CD4-positive, alpha-beta T cell treated with Interleukin-12 subunit alpha and Interleukin-12 subunit beta, for 1 hour (primary cell): ENCODE measurements at places on chromosomes 5 and 9.

GRCh38 chr5:171570244-171570825 is 150.9 kb downstream of the FGF18 start:
- DNase-seq = no peak

DNA sequence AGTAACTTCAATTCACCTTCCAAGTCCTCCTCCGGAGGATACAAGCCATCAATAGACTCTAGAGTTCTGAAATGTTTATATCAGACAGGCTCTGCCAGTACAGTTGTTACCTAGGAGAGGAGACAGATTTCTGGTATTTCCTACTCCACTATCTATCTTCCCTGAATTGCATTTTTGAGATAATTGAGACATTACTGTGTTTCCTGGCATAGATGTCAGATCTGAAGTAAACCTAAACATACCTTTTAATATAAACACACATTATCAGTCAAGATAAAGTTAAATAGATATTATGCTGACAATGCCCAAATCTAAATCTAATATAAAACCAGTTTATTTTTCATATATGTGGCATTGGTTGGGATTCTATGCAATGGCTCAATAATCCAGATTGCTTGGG is 8.2 kb upstream of the TYRP1 start:
- no peak for DNase-seq

DNA sequence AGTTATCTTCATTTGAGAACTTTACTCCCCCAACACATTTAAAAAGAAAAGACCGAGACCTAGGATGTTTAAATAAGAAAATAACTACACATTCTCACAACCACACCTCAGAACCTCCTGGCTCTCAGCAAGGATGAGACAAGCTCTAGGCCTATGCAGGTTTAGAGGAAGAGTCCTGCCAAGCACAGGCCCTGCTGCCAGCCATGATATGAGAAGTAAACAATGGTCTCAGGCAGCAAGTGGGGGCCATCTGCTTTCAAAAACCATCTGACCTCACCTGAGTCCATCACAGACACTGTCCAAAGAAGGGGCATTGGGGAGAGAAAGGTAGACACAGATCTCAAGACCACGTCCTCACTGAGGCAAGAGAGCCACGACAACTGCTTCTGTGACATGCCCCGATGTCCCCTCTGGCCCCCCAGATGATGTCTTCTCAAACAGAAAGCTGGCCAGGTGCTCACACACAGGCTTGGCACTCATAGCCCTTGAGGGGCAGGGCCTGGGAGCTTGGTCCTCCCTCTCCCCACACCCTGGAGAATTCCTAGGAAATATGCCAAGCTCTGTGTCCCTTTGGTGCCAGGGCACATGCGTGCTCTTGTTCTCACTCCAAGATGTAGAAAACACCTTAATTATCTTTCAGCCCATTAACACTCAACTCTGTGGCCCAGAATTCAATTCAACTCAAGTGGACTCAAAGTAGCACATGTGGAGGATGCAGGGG is 150.4 kb downstream of the FSTL4 start:
- no peak for DNase-seq

- no peak for DNase-seq
Observed at GRCh38 chr5:135759149-135759784, 75.2 kb upstream of the SLC25A48 start.

DNA sequence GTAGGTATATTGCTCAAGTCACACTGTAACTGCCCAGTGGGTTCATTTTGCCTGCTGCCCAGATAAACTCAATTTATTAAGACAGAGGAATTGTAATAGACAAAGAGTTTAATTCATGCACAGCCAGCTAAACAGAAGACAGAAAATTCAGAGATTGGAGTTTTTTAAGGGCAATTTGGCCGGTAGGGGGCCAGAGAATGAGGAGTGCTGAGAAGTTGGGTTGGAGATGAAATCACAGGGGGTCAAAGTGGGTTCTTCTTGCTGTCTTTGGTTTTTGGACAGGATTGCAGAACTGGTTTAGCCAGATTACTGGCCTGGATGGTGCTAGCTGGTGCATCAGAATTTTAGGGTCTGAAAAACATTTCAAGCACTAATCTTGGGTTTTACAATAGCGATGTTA is 20.7 kb upstream of the IL33 start:
- DNase-seq = no peak

- no peak for DNase-seq
Observed at GRCh38 chr9:25505644-25506043, 172.6 kb downstream of the TUSC1 start.

DNA sequence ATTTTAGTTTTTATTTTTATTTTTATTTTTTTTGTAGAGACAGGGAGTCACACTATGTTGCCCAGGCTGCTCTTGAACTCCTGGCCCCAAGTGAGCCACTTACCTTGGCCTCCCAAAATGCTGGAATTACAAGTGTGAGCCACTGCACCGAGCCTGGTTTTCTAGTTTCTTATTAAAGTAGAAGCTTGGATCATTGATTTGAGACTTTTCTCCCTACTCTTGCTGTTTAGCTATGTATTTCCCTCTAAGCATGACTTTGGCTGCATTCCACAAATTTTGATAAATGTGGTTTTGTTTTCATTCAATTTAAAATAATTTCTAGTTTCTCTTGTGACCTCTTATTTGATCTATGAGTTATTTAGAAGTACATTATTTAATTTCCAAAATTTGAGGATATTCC is 10.4 kb downstream of the SNX2 start:
- no peak for DNase-seq

- peak; percentile 19 for DNase-seq
Observed at GRCh38 chr5:65779643-65780042, 57.6 kb downstream of the NLN start.

GRCh38 chr5:130231786-130232185 is 327.5 kb downstream of the CHSY3 start:
- no peak for DNase-seq

- DNase-seq = no peak
Observed at GRCh38 chr5:125394661-125395280, 648.3 kb upstream of the ZNF608 start.

- no peak for DNase-seq
Observed at GRCh38 chr5:173659423-173659822, 43.0 kb upstream of the BOD1 start.

GRCh38 chr5:21143686-21144085 is 1155.7 kb upstream of the CDH18 start:
- no peak for DNase-seq

DNA sequence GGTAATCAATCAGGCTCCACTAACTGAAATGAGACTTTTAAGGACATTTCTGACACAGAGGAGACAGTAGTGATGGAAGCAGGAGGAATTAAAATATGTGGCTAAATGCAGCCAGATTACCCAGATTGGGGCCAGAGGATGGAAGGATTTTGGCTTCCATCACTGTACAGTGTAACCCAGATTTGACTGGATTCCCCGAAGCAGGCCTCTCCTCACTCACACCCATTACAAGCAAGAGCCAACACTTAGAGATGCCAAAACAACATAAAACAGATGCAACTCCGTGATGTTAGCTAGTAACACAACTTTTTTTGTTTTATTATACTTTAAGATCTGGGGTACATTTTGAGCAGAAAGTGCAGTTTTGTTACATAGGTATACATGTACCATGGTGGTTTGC is 17.6 kb downstream of the TEK start:
- no peak for DNase-seq

- no peak for DNase-seq
Observed at GRCh38 chr9:14466429-14466818, 152.5 kb upstream of the NFIB start.

DNA sequence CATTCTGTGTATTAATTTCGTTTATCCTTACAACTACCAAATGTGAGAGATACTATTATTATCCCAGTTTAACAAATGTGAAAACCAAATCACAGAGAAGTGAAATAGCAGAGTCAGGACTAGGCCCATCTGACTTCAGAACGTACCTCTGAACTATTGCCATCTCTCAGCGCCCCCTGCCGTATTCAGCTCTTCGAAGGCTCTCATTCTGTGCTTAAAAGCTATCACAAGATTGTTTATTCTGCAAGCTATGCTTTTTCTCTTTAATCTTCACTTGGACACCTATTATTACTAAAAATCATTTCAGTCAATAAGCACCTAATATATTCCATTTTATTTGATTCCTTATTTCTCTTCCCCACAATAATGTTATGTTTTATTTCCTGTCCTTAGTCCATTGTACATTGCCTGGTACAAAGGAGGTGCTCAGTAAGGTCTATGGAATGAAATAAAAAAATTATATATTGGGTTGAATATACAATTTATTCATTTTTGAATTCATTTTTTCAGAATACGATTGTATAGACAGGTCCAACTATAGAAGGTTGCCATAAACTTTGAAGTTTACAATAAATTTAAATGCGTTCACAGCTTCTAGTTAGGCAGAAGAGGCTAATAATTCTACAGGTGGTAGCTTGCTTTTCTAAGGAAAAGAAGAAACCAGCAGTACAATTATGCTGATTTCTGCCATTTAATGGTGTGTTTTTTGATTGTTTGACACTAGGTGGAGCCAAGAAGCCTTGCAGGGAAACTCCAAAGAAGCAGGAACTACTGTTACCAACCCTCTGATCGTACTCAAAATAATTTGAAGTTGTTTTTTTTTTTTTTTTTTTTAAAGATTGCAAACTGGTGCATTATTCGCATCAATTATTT is 202.2 kb upstream of the DMRTA1 start:
- peak; percentile 50 for DNase-seq

DNA sequence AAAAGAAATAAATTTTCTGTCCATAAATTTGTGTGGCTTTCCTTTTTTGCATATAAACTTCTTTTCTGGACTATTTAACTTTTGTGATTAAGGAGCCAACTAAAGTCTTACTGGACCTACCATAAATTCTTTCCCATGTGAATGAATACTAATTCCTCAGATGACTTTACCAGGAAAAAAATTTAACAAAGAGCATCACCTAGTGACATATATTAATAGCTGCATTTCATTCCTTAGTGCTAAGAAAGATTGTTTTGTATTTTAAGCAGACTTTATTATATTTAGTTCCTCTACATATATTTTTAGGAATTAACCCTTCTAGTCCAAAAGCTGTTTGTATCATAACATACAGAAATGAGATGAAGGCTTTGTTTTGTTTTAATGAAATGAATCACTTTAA is 64.4 kb downstream of the C9orf85 start:
- no peak for DNase-seq

DNA sequence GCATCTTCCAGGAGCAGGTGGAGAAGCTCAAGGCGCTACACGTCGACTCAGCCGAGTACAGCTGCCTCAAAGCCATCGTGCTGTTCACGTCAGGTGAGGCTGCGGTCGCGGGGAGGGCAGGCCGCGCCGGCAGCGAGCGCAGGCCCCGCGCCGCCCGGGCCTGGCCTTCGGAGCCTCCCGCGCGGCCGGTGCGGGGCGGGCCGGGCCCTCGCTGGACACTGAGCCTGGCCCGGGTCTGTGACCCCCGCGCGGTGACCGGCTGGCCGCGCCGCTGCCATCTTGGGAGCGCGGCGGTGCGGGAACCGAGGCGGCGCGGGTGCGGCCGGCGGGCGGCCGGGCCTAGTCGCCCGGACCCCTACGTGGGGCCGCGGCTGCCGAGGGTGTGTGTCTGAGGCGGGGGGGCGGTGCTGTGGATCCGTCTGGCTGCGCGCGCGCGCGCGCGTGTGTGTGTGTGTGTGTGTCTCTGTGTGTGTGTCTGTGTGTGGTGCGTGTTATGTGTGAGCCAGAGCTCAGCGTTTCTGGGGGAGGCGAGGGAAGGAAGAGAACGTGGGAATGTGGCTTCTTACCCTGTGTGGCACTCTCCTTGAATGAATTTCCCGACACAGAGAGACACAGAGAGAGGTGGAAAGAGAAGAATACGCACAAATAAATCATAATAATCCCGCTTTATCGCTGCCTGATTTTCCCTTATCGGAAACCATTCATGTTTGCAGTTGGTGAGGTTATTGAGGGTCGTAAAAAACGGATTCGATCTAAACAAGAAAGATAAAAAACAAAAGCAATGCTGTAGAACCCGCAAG is 5.5 kb downstream of the NR2F1 start:
- DNase-seq = no peak

GRCh38 chr5:109529520-109529919 is 119.7 kb upstream of the PJA2 start:
- no peak for DNase-seq
